ENCODE measurements at places on chromosomes 5 and 9.
A peak's percentile ranks its signal among the peaks of the same experiment; 100 is the strongest.

- no peak for DNase-seq
Measured at GRCh38 chr5:135010502-135011354, 23.3 kb downstream of the PITX1 start.

GRCh38 chr5:131825404-131826013, 28.7 kb upstream of the FNIP1 start:
- DNase-seq = no peak

- DNase-seq = peak; percentile 89
Measured at GRCh38 chr5:170427672-170428236, 38.6 kb upstream of the KCNMB1 start.

GRCh38 chr5:35066260-35066795, 18.6 kb upstream of the AGXT2 start:
- no peak for DNase-seq

- DNase-seq = no peak
Measured at GRCh38 chr5:171310212-171310818, 1.3 kb downstream of the TLX3 start.

- no peak for DNase-seq
Measured at GRCh38 chr9:79089054-79089560, 482.7 kb upstream of the TLE4 start.

DNA sequence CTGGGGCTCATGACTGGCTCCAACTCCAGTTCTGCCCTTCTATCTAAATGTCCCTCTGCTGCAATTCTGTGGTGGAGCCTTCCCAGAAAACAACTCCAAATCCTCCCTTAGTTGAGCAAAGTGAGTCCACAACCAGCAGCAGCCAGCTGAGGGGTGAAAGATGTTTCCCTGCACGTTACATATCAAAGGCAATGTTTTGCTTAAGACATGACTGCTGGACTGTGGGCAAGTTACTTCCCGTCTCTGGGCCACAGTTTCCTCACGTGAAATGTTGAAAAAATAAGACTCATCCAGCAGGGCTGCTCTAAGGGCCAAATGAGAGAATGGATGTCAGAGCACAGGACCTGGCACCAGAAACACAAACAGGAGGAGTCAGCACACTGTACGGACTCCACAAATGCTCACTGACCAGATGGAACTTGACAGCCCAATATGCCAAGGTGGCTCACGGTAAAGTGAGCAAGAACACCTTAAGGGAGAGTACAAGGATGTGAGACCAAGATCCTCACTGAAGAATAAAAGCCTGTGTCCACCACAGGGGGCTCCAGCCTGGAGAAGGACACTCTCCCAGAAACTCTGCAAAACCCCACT, 138.4 kb upstream of the ABCA1 start:
- no peak for DNase-seq

Data from NCI-H2171 treated with DMSO at 0.1 percent for 48 hours (cell line).